ENCODE measurements at places on chromosomes 2 and 18.

DNA sequence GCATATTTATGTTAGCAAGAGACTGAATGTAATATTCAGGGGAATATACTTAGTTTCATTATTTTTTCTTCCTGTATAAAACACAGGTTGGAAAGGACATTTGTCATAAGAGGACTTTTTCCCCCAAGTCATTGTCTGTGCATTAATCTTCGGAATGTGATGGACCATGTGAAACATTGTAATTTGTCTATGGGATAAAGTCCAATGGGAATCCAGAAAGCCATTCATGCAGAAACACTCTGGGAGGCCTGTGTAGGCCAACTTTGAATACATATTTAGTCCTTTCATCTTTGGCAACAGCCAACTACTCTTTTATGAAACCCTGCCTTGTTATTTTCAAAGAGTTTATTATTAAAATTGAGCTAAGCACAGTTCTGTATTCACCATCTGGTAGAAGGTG lies 386.4 kb downstream of the PIK3C3 start:
- DNase-seq = no peak

DNA sequence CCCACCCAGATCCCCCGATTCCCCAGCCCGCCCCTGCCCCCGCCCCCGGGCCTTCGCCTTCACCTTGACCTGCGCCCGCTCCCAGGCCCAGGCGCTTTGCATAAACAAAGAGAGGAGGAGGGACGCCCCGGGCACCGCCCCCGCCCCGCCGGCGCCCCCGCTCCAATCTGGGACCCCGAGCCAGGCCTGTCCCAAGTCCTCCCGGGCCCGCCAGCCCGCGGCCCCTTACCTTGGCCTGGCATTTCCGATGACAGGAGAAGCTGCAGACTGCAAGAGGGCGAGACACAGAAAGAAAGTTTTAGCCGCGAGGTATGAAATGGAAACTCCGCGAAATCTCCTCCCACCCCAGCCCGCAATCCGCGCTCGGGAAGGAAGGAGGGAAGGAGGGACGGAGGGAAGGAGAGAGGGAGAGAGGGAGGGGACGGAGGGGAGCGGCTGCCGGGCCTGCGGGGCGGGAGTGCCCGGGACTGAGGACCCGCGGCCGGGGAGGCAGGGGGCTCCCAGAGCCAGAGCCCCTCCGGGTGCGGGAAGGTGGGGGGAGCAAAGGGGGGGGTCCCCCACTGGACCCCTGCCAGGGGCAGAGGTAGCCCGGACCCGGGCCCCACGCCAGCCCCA lies 24.2 kb downstream of the TNS1 start:
- no peak for DNase-seq

DNA sequence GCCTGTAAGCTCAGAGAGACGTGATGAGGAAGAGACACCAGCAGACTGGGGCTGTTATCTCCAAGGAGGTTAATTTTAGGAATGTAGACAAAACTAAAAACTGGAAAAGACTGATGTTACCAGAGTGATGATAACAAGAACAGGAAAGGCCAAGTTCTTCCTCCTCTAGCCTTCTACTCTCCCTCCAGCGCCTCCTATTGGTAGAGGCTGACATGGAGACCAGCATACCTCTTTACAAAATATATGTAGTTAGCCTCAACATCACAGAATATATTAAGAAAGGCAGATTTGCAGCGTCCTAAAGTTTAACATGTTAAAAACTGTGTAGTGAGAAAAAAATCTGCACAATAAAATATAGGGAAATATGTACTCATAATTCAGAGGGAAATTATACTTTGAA lies 66.0 kb downstream of the TCF4 start:
- DNase-seq = no peak

DNA sequence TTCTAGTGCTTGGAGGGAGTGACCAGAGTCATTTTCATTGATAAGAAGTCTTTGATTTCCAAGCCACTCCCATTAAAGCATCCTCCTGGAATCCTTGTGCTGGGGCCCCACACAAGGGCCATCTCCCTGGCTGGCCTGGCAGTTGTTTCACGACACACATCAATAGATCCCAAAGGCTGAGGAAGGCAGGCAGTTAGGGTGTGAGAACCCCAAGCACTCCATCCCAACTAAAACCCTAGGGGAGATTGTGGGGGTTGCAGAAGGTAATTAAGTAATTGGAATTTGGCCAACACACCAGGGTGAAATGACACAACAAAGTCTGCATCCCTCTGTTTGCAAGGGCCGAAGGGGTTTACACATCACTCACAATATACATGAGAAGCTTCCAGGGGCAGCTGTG lies 578.1 kb upstream of the SYT4 start:
- no peak for DNase-seq

GRCh38 chr18:57942493-57942892 lies 101.5 kb upstream of the NEDD4L start:
- DNase-seq = no peak

- peak; percentile 65 for DNase-seq
These were observed 190.7 kb downstream of the MTCL1 start for GRCh38 chr18:8895987-8896619.

DNA sequence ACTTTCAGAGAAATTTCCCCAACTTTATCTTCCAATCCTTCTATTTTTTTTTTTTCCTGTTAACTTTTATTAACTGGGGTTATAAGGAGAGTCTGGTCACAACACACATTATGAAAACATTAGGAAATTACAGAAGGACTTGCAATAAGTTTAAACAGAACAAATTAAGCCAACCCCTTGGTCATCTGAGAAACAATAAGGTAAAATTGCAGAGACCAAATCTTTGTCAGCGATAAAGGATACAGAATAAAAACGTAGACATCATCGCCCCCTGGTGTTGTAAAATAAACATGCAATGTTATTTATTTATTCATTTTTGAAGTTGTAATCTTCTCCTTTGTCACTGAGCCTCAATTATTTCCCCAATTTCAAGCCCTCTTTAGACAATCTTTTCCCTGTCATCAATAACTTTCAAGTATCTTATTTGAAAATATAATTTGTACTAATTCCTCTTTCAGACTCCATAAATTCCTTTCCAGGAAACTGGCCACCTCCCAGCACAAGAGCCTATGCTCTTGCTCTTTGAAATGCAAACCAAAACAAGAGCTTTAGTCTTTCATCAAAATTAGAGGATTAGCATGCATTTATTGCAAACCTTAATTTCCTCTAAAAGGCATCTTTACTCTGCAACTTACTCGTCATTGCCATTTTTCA lies 19.5 kb downstream of the G6PC2 start:
- DNase-seq = peak; percentile 63

GRCh38 chr2:71510196-71510807 lies 56.9 kb downstream of the DYSF start:
- peak; percentile 69 for DNase-seq

GRCh38 chr2:65227020-65227455 lies 593 bp upstream of the ACTR2 start:
- peak; percentile 25 for DNase-seq

GRCh38 chr2:236036045-236036444 lies 132.1 kb downstream of the GBX2 start:
- DNase-seq = no peak

DNA sequence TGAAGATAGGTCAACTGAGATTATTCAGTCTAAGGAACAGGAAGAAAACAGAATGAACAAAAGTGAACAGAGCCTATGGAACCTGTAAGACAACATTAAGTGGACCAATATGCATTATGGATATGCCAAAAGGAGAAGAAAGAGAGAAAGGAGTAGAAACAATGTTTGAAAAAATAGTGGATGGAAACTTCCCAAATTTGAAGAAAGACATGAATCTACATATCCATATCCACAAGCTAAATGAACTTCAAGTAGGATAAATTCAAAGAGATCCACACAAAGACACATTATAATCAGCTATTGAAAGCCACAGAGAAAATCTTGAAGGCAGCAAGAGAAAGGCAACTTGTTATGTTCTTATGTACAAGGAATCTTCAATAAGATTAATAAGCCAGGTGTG lies 74.2 kb downstream of the BAZ2B start:
- no peak for DNase-seq

- peak; percentile 33 for DNase-seq
These were observed 256.6 kb upstream of the RASGRP3 start for GRCh38 chr2:33219850-33220275.

DNA sequence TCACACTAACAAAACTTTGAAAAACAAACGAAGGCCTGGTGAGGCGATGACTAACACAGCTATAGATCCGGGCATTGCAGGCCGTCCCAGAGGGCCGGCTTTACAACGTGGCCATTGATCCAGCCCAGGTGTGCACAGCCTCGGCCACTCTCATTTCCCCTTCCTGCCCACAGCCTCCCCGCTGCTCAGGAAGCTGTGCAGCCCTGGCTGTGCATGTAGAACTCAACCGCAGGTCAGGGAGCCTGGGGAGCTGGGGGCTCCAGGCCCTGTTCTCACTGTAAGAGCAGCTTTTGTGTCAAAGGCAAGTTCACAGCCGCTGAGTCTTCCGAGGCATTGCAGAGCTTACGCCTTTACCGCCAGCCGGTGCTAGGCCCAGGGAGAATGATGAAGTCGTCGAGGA lies 87.2 kb downstream of the LONRF2 start:
- DNase-seq = no peak

GRCh38 chr2:51387235-51387634 lies 355.3 kb upstream of the NRXN1 start:
- DNase-seq = peak; percentile 66

GRCh38 chr18:58447402-58448095 lies 181.3 kb downstream of the ALPK2 start:
- no peak for DNase-seq

All from fibroblast of pulmonary artery (primary cell).